ENCODE measurements at places on chromosomes 6 and 20.

- no peak for DNase-seq
Observed at GRCh38 chr20:63574829-63575743, 1.0 kb upstream of the HELZ2 start.

DNA sequence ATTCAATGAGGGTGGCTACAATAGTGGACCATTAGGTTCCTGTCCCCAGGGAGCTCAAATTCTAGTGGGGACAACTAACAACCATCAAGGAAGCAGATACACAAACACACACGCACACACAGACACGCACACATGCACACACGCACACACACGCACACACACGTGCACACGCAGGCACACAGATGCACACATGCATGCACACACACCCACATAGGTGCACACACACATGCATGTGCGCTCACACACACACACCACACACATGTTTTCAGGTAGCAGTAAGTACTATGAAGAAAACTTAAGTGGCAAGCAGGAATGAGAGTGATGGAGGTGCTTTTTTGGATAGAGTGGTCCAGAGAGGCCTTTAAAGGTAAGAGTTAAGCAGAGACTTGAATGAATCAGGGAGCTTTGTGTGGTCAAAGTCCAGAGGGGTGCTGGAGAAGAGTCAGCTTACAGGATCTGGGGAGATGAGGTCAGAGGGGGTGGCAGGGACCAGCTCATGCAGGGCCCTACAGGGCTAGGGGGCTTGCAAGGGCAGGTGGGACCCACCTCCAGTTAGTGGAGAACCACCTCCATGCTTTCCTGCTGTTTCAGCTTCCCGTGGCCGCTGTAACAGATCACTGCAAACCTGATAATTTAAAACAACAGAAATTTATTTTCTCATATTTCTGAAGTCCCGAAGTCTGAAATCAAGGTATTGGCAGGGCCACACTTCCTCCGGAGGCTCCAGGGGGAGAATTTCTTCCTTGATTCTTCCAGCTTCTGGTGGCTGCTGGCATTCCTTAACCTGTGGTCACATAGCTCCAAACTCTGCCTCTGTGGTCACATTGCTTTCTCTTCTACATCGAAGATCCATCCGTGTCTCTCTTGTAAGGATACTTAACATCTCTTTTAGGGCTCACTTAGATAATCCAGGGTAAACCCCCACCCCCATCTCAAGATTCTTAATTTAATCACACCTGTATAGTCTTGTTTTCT, 6.9 kb upstream of the NSFL1C start:
- no peak for DNase-seq

DNA sequence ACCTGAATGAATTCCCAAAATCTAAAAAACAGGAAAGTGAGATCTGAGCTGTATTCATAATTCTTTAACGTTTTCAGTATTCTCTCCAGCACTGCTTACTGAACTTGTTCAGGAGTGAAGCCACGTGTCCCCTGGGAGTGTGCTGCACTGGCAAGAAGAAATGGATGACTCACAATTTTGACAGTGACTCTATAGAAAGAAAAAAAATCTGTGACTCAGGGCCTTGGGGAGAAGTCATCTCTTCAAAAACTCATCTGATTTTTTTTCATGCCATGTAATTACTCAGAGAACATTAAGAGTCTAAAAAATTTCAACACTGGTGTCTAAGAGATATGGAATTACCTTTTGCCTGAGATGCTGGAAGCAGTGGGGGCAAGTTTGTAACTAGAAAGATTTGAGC, 39.7 kb downstream of the ANKEF1 start:
- peak; percentile 75 for DNase-seq

DNA sequence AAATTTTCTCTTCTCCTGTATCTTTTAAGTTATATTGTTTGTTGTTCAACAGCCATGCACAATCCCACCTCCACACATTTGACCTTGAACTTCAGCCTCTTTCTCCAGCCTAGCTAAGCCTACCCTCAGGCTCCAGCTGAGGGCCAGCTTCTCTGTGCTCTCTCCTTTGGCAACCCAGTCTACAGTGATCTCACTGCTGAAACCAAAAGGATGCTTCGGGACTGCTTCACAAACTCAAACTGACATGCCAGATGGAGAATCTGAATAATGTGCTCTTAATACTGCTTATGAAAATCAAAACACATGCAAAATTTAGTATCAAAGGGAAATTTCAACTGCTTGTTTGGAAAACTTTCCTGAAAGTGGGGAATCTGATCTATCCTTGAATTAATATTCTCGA, 16.1 kb upstream of the RIN2 start:
- no peak for DNase-seq

DNA sequence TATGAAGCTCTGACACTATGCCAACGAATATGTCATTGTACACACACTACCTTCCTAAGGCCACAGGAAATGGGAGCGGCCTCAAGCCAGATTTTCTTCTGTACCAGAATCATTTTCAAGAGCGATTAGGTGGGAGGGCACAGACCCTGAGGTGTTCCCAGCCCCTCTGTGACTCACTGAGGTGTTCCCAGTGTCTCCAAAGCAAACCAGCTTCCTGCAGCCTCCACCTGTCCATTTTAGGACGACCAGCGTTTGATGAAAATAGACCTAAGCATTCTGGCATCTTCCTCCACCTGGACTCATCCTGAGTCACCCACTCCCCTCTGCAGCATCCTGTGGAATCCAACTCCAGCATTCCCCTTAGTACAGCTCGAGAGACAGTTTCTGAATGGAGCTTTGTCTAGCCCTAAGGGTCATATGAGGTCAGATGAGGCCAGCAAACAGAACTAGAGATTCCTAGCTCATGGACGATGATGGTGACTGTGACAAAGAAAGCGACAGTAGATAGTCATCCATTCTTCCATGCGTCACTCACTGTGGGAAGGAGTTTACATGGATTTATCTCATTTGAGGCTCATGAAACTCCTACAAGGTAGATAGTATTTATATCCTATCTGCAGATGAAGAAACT, 203.4 kb downstream of the PTPRT start:
- no peak for DNase-seq

GRCh38 chr20:39813190-39813829, 851.2 kb downstream of the DHX35 start:
- no peak for DNase-seq

Measured in A549 (cell line).